T-helper 2 cell treated with Interferon-gamma antibody and Interleukin-4, amounts not matched to agents 5 μg/mL and 100 μg/mL, for 36 hours (primary cell): ENCODE measurements at places on chromosomes 3 and 15.

DNA sequence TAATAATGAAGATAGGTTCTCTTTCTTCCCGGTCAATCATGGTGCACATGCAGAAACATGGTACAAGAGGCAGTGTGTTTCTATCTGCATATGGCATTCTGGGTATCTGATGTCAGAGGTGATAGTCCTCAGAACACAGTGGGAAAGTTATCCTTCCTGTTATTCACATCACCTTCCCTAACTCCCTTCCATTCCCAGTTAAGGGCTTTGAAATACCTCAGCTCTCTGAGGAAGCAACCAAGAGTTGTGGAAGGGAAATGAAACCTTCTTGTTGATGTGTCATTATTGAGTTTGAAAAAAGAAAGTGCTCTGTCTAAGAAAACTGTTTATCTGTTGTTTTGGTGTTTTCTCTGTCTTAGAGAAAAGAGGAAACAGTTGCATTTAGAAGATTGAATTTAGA lies 21.9 kb upstream of the P2RY13 start:
- peak overlapping the region; percentile 31 for H3K4me3 ChIP-seq
- DNase-seq: no peak
- no peaks in the 10 kb centered on the region for H3K36me3 ChIP-seq
- H3K27ac ChIP-seq: no peak overlapping the region
- H3K27me3 ChIP-seq: peaks cover 7% of the 10 kb centered on the region

DNA sequence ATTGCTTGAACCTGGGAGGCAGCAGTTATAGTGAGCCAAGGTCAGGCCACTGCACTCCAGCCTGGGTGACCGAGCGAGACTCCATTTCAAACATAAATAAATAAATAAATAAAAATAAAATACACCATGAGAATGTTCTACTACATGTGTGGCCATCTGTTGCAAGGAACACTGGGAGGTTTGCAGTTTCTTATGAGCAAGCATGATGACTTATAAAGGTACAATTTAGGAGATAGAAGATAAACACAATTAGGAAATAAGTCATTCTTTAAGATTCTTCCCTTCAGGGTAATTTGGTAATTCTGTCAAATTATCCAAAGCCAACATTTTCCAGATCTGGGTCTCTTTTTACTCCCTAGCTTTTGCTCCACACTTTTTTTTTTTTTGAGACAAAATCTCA lies 13.4 kb downstream of the HTR3C start:
- H3K36me3 ChIP-seq: no peaks in the 10 kb centered on the region
- H3K27ac ChIP-seq: no peak overlapping the region
- H3K4me1 ChIP-seq: no peaks in the 10 kb centered on the region

DNA sequence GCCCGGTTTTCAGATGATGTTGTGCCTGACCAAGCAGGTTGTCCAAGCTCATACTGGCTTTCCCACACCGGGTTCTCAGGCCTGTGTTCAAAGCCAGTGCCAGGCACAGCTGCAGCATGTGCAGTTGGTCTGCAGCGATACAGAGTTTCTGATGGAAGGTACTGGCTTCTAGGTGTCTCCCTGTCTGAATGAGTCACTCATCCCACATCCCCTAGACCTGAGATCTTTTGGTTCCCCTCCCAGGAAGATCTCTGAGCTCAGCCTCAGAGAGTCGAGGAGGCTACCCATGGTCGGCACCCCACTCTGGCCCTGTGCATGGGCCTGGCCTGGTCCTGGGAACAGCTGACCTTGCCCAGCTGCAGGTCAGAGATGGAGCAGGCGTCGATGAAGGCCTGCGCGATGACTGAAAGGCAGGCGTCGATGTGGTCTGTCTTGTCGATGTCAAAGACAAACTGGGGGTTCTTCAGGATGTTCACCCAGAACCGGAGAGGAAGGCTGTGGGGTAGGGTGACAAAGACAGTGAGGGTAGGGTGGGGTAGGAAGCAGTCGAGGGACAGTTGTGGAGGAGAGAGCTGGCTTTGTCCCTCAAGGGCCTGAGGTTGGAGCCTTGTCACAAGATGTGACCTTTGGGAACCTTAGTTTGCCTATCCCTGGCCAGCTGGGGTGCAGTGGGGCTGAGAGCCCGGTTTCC lies 15.3 kb downstream of the H1-8 start:
- peaks cover 8% of the 10 kb centered on the region for H3K4me1 ChIP-seq
- H3K4me3 ChIP-seq: no peak overlapping the region
- peaks cover 8% of the 10 kb centered on the region for H3K27me3 ChIP-seq
- no peak for DNase-seq
- no peaks in the 10 kb centered on the region for H3K36me3 ChIP-seq

GRCh38 chr3:45054196-45054857 lies 28.2 kb downstream of the CLEC3B start:
- peak overlapping the region; percentile 33 for H3K27ac ChIP-seq
- no peak overlapping the region for H3K4me3 ChIP-seq
- DNase-seq: no peak
- no peaks in the 10 kb centered on the region for H3K36me3 ChIP-seq
- peaks cover 38% of the 10 kb centered on the region for H3K4me1 ChIP-seq

DNA sequence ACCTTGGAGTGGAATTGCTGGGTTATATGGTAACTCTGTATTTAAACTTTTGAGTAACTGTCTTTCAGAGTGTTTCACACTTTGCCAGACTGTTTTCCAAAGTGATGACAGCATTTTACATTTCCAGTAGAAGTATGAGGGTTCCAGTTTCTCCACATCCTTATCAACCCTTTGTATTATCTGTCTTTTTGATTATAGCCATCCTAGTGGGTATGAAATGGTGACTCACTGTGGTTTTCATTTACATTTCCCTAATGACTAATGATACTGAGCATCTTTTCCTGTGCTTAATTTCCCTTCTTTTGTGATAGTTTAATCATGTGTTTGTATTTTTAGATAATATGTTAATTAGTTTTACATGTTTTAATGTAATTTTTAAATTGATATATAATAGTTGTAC lies 138.1 kb upstream of the DAZL start:
- H3K4me3 ChIP-seq: no peak overlapping the region
- no peaks in the 10 kb centered on the region for H3K4me1 ChIP-seq
- no peaks in the 10 kb centered on the region for H3K27me3 ChIP-seq
- no peaks in the 10 kb centered on the region for H3K36me3 ChIP-seq
- no peak overlapping the region for H3K27ac ChIP-seq

- peaks cover 7% of the 10 kb centered on the region for H3K27me3 ChIP-seq
- no peaks in the 10 kb centered on the region for H3K36me3 ChIP-seq
- no peak overlapping the region for H3K4me3 ChIP-seq
- H3K27ac ChIP-seq: no peak overlapping the region
- H3K4me1 ChIP-seq: no peaks in the 10 kb centered on the region
- no peak for DNase-seq
Observed at GRCh38 chr15:79171320-79172031, 80.9 kb upstream of the RASGRF1 start.

DNA sequence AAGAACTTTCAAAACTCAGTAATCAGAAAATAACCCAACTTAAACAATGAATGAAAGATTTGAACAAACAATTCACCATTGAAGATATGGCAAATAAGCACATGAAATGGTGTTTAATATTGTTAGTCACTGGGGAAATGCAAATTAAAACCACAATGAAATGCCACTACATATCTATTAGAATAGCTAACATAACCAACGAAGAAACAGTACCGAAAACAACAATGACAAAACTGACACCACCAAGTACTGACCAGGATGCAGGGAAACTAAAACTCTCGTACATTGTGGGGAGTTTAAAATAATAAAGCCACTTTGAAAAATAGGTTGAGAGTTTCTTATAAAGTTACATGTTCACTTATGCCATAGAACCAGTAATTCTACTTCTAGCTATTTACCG lies 69.1 kb downstream of the KBTBD8 start:
- H3K27ac ChIP-seq: no peak overlapping the region
- DNase-seq: no peak
- H3K27me3 ChIP-seq: peaks cover 3% of the 10 kb centered on the region

DNA sequence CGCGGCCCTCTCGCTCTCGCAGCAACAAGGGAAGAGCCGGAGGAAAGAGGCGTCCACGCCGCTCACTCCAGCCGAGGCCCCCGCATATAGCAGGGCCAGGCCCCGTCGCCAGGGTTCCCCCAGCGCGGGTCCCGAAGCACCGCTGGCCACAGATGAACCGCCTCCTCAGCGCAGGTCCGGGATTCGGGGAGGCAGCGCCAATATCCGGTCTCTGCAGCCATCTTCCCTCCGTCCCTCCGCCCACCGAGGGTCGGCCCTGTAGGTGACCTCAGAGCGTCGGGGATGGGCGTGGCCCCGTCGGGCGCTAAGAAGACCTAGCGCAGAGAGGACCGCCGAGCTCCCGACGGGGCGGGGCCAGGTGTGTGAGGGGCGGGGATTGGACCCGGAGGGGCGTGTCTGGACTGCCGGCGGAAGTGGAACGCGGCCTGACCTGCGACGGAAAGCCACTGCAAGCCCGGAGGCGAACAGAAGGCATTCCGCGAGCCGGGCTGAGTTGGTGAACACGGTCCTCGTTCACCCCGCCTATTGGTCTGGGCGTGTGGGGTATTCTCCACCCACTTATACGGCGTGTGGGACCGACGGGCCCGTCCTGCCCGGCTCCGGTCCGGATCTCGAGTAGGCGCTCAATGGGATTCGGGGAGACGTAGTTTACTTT lies 26.8 kb upstream of the MTHFS start:
- peaks cover 41% of the 10 kb centered on the region for H3K36me3 ChIP-seq
- no peaks in the 10 kb centered on the region for H3K27me3 ChIP-seq
- peak overlapping the region; percentile 95 for H3K27ac ChIP-seq
- DNase-seq: peak; percentile 99

- DNase-seq: peak; percentile 83
- H3K36me3 ChIP-seq: no peaks in the 10 kb centered on the region
- H3K27me3 ChIP-seq: no peaks in the 10 kb centered on the region
- peak overlapping the region; percentile 83 for H3K27ac ChIP-seq
Observed at GRCh38 chr3:58471025-58471887, 20.6 kb upstream of the KCTD6 start.

DNA sequence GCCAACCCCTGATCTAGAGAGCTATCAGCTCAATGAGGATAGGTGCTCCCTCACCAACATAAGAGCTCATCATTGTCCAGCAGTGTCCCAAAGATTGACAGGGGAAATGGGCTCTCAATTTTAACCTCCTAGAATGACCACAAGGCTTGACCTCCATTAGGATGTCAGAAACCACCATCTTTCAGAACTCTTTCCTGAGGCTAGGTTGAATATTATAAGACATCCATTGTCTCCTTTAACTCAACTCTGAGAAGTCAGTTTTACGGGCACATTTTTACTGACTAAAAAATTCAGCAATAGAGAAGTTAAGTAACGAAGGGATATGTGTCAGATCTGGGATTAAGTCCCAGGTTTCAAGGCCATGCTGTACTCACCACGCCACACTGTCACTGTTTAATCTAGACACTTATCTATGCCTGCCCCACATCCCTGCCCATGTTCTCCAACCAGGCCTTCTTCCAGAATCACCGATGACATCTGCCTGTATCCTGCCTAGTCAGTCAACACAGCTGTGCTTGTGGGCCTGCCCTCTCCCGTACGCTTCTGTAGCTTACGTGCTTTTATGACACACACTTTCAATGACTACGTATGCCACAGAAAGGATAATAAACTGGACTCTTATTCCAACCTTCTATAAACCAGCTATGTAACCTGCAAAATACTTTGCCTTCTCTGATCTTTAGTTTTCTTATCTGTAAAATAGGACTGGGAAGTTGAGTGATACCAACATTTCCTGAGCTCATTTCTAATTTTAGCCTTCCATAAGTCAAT lies 17.1 kb upstream of the MUC13 start:
- no peak overlapping the region for H3K4me3 ChIP-seq
- no peaks in the 10 kb centered on the region for H3K4me1 ChIP-seq
- no peak for DNase-seq
- H3K27me3 ChIP-seq: peaks cover 40% of the 10 kb centered on the region

- peaks cover 14% of the 10 kb centered on the region for H3K27me3 ChIP-seq
- H3K4me3 ChIP-seq: no peak overlapping the region
- H3K36me3 ChIP-seq: peaks cover 10% of the 10 kb centered on the region
- DNase-seq: no peak
- H3K4me1 ChIP-seq: peaks cover 7% of the 10 kb centered on the region
Observed at GRCh38 chr3:9146367-9147071, 102.9 kb downstream of the SRGAP3 start.

DNA sequence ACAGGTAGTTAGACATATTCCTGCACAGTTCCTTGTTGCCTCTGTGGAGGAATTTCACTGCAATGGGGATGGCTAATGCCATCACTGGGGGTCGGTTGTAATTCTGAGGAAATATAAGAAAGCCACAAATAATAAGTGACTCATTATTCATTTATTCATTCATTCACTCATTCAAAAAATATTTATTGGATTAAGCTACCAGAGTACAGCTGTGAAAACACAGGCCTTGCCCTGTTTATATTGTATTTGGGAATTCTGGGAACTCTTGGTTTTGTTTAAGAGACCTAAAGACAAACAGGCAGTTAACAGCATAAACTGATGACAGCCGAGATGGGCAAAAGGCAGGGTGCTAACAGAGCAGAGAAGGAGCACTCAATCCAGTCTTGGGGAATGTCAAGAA lies 23.6 kb downstream of the PTX3 start:
- DNase-seq: no peak
- H3K36me3 ChIP-seq: no peaks in the 10 kb centered on the region
- H3K4me1 ChIP-seq: no peaks in the 10 kb centered on the region
- no peak overlapping the region for H3K27ac ChIP-seq
- no peak overlapping the region for H3K4me3 ChIP-seq

DNA sequence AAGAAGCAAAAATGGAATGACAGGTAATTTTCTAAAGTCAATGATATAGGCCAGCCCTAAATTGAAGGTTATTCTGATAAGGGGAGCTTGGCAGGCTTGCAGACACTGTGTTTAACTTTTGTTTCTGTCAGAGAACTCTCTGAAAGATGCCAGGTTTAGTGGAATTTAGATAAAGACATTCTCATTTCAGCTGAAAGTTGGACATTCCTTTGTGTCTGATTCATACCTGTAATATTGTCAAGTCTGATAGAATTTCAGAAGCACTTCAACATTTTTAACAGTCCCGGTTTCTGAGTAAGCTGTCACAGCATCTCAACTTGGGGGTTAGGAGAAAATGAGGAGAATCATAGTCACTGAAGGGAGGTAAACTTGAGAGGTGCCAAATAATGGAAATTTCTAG lies 84.0 kb downstream of the DIPK2A start:
- H3K27me3 ChIP-seq: peaks cover 4% of the 10 kb centered on the region
- H3K4me1 ChIP-seq: no peaks in the 10 kb centered on the region
- no peaks in the 10 kb centered on the region for H3K36me3 ChIP-seq
- no peak overlapping the region for H3K27ac ChIP-seq

DNA sequence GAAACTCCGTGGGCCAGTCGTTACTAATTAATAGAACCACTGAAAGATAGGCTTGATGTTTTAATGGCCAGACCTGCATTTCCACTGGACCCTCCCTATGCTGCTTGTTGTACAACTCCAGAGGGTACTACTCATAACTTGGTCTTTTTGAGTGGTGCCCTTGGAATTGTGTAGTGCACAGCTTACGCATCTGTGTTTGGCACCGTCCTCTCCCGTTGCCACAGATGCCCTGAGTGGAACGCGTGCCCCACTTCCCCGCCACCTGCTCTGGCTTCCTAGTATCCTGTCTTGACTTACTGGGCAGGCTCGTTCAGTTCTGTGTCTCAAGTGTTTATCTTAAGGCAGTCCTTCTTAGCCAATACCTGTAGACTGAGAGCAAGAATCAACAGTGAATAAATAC lies 78.7 kb downstream of the USP13 start:
- H3K27me3 ChIP-seq: no peaks in the 10 kb centered on the region
- peaks cover 3% of the 10 kb centered on the region for H3K36me3 ChIP-seq
- no peak for DNase-seq
- no peak overlapping the region for H3K4me3 ChIP-seq

GRCh38 chr15:86744198-86744780 lies 664.6 kb downstream of the AGBL1 start:
- no peaks in the 10 kb centered on the region for H3K36me3 ChIP-seq
- no peak overlapping the region for H3K27ac ChIP-seq
- H3K4me3 ChIP-seq: no peak overlapping the region
- H3K27me3 ChIP-seq: no peaks in the 10 kb centered on the region

- DNase-seq: no peak
- H3K4me1 ChIP-seq: peaks cover 26% of the 10 kb centered on the region
- H3K36me3 ChIP-seq: peaks cover 23% of the 10 kb centered on the region
Observed at GRCh38 chr15:58932710-58933280, 684 bp downstream of the SLTM start.
